ENCODE measurements at places on chromosomes 2 and 18.
A peak's percentile ranks its signal among the peaks of the same experiment; 100 is the strongest.

- DNase-seq: no peak
Measured at GRCh38 chr2:200417366-200417765, 92.5 kb downstream of the KCTD18 start.

DNA sequence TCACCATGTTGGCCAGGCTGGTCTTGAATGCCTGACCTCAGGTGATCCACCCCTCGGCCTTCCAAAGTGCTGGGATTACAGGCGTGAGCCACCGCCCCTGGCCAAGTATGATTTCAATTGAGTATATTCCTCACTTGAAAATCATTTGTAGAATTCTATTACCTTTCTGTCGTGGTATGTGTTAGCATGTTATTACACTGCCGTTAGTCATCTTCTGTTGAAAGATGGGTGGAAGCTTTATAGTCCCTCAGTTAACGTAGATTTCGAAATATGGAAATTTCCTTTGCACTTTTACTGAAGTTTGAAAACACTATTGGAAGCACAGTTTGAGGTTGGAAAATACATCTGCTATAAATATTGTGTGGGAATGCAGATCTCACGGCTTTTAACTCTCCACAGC is 14.7 kb downstream of the NIFK start:
- DNase-seq: no peak

- no peak for DNase-seq
Measured at GRCh38 chr2:229586012-229586411, 128.3 kb downstream of the DNER start.

- DNase-seq: no peak
Measured at GRCh38 chr2:241948901-241949735, 79.6 kb downstream of the RTP5 start.

DNA sequence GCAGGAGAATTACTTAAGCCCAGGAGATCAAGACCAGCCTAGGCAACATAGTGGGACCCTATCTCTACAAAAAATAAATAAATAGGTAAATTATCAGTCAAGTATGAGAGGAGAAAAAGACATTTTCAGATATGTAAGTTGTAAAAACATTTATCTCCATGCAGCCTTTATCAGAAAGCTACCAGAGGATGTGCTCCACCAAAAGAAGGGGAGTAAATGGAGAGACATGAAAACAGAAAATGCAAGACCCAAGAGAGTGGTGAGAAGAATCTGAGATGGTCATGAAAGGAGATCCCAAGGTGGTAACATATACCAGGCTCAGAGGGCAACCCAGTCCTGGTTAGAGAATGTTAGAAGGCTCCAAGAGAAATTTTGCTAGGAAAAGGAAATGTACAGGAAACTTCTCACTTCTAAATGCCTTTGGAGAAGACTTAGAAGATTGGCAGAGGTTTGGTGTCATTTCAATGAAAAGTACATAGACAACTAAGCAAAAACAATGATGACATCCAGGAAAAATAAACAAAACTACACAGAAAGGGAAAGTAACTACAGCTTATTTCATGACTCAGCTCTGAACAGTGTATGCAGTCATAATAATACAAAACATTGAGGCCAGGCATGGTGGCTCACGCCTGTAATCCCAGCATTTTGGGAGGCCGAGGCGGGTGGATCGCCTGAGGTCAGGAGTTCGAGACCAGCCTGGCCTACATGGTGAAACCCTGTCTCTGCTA is 19.5 kb downstream of the CIB4 start:
- DNase-seq: no peak

DNA sequence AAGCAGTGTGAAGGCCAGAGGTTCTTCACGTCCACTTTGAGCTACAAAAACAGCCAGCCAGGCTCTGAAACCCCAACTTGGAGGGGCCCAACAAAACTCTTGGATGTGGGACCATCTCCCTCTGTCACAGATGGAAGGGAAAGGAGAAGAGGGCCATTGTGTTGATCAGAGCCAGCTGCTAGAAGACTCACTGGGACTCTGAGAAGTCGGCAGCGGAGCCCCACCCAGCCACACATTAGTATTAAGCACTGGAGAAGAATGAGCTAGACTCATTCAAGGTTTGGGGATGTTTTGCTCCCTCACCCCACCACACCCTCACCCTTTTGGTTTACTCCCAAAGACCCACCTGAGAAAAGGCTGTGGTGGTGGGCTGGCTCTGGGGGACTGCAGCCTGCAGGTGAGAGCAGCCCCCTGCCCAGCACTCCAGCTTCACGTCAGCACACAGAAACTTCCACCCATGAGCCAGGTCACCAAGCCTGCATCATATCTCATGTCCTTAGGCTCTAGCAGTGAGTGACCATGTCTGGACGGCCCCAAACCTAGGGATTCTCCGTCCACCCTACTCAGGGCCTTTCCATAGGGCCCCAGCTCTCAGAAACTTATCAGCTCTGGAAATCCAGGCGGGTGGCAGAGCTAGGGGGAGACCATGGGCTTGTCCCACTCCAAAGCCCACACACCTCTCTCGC is 12.6 kb downstream of the TEX51 start:
- no peak for DNase-seq

- no peak for DNase-seq
Measured at GRCh38 chr2:102137138-102137537, 5.4 kb upstream of the IL1R1 start.

DNA sequence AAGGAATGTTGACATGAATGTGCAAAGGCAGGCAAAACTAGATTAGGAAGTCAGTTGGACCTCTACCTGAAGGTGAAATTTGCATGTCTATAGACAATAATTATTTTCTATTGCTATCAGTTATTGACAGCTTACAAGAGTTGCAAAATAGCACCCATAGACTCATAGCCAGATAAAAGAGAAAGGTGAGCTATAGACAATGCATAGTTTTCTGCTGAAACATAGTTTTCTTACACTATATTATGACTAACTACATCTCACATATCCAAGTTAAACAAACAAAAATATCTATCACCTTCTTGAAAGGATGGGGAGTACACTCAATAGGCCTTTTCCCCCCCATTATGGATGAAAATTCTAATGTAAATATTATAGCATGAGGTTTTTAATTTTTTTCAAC is 305.0 kb downstream of the PTH2R start:
- no peak for DNase-seq

DNA sequence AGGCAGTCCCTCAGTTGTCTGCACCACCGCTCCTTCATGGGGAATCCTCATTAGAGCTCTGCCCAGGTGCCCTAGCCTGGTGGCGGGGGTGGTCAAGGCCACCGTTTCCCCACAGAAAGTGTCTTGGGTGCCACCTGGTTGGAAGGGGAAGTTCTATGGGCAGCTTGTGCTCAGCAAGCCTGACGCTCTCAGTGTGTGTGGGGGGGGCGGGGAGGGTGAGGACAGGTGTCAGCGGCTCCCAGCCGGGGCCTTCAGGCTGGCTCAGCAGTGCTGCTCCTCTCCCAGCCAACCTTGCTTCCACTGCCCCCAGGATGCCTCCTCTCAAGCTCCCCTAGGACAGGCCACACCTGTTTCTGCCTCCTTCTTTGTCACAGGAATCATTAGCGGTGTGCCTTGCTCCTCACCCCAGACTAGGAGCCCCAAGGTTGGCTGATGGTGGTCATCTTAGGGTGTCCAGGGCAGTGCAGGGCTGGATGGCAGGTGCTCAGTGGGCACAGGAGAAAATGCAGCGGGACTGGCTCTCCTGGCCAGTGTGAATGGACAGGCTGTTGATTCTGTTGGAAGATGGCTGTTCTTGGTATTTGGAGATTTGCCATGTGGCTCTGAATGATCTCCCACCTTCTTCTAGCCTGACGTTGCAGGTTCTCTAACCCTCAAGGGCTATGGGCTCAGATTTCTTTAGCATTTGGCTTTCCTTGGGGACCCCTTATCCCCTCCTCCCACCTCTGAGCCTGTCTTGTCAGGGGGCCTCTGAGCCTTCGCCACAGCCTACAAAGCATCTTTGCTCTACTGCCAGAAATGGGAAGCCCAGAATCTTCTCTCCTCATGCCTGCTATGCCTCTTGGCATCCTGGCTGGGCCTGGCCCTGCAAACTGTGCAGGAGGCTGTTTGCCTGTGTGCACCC is 185.8 kb upstream of the HS6ST1 start:
- DNase-seq: no peak

DNA sequence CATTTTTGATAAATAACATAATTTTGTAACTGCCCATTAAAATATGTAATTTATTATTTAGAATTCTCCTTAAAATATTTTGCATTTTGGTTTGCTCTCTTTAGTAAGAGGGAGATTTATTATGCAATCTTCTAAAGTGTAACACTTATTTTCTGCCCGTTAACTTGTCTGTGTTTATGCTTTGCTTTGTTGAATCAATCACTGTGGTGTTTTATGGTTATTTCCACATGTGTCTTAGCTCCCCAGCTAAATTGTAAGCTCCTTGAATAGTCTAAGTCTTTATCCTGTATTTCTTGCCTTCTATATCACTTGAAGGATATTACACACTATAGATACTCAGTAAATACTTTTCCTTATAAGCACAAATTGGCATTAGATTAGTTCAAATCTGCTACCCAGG is 166.6 kb upstream of the SPRED2 start:
- no peak for DNase-seq

GRCh38 chr18:28541934-28542333 is 365.0 kb upstream of the CDH2 start:
- peak; percentile 1 for DNase-seq

- no peak for DNase-seq
Measured at GRCh38 chr18:58196164-58196563, 152.1 kb downstream of the NEDD4L start.

DNA sequence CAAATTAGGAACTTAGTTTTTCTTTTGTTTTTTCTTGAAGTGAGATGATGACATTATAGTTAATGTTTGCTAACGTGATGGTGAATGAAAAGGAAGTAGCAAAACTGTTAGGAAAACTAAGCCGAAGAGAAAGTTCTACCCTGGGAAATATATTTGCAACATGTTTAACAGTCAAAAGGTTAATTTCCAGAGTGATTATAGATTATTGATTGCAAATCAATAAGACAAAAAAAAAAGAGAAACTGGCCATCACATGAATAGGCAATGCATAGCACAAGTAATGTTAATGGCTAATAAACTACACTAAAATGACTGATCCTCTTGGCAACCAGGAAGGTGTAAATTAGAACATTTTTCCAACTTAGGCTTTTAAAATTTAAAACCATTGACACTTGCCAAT is 26.0 kb upstream of the AMMECR1L start:
- DNase-seq: no peak

DNA sequence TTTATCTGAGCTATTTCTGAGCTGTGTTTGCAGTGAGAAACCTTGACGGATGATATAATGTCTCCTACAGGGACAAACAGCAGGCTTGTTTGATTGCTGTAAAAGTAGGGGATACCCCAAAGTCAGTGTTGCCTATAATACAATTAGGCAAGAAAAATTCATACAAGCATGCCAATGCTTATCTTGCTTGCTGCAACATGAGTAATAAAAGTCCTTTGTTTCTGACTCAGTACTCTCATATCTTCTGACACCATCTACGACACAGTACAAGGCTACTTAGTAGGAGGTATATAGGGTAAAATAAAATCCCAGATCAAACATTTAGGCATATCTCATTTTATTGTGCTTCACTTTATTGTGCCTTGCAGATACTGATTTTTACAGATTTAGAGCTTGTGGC is 33.0 kb downstream of the ERBB4 start:
- no peak for DNase-seq

- DNase-seq: no peak
Measured at GRCh38 chr2:120448436-120448835, 102.5 kb downstream of the INHBB start.

- no peak for DNase-seq
Measured at GRCh38 chr2:129777762-129778583, 201.5 kb upstream of the RAB6C start.

DNA sequence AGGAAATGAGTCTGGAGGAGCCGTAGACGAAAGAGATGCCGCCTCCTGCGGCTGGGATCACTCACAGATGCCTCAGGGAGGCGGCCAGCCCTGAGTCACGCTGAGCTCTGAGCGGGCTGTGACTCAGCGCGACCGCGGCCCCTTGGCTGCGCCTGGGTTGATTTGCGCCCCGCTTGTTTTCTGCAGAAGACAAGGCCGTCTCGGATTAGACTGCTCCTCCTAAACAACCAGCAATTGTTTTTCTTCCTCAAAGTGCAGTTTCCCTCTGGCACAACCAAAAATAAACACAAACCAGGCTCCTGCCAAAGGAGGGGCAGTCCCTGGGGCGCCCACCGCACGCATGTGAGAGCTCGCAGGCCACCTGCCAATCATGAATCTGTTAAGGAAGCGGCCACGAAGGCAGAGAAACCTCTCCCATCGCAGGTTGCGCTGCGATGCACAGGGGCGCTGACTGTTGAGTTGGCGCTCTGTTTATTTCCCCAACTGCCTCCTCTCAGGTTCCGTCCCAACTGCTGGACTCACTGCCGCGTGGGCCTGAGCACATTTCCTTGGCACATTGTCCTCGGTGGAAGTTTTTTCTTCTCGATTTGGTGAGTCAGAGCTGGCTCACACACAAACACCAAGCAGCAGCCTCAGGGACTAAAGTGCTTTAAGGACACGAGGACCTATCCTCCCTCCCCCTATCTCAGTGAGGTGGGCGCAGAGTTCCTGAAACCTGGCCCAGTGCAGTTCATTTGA is 85.2 kb upstream of the NDUFV2 start:
- no peak for DNase-seq

GRCh38 chr2:151757861-151758260 is 23.6 kb upstream of the NEB start:
- no peak for DNase-seq

Measured in forelimb muscle (tissue), 1 donor.